Nucleus accumbens (tissue), 56 donors: ENCODE measurements at places on chromosomes 6 and 20.

- no peak for DNase-seq
Measured at GRCh38 chr6:143451531-143451930, 926 bp downstream of the PEX3 start.

DNA sequence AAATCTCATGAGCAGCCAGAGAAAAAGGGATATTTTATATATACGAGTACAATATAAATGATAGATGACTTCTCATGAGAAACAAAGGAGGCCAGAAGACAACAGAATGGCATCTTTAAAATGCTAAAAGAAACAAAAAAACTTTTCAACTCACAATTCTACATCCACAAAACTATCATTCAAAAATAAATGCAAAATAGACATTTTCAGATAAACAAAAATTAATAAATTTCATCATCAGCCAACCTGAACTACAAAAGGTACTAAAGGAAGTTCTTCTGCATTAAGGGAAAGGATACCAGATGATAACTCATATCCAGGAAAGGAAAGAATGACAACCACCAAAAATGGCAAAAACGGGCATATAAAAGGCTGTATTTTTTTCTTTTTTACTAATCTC is 27.9 kb upstream of the ANKRD60 start:
- DNase-seq = no peak

DNA sequence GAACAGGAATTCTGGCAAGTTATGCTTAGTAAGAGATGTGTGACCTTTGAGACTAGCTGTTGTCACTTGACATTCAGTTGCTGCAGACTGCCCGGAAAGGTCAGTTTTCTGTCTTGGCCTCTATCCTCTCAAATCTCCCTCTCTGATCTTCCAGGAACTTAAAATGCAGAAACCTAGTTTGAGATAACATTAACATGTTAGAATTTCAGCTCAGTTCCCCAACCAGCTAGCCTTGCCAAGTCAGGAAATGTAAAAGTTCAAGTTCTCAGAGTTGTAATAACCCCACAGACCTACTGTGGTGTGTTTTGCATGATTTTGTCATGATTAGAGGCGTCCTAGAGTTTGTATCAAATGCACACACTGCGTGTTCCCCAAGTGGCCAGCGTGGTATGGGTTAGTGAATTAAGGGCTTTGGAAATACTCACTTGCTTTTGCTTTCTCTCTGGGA is 46.6 kb downstream of the DUSP22 start:
- DNase-seq = no peak

DNA sequence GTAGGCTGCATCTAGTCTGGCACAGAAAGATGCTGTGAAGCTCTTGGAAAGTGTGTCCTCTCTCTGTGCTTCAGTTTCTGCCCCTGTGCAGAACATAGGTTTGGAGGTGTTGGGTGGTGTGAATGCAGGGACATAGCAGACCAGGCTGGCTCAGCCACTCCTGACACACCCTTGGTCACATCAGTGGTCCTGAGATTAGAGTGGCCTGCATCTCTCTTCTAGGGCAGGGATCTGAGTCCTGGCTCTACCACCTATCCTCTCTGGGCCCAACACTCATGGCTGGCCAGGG is 10.1 kb upstream of the TLDC2 start:
- DNase-seq = no peak

GRCh38 chr6:116335612-116336215 is 35.0 kb upstream of the DSE start:
- DNase-seq = no peak

DNA sequence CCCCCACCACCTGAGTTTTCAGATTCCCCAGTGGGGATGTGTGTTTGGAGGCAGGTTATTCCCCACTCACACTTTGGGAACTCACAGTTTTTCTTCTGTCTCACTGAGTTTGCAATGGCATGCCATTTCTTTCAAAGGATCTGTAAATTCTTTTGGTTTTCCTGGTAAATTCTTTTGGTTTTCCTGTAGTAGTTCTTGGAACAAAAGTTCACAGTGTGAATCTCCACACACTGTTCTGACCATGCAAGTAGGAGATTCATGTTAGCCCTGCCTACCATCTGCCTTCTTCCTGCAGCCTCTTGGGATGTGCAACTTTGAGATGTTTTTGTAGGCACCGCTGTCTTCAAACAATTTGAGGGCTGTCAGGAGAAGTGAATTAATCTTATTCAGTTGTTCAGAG is 165.6 kb upstream of the OGFRL1 start:
- DNase-seq = no peak

- no peak for DNase-seq
Measured at GRCh38 chr6:43972913-43973300, 154.3 kb downstream of the MRPL14 start.

- DNase-seq = no peak
Measured at GRCh38 chr6:75497994-75498393, 4.4 kb upstream of the FILIP1 start.

- no peak for DNase-seq
Measured at GRCh38 chr6:4319981-4320683, 184.8 kb upstream of the ECI2 start.

DNA sequence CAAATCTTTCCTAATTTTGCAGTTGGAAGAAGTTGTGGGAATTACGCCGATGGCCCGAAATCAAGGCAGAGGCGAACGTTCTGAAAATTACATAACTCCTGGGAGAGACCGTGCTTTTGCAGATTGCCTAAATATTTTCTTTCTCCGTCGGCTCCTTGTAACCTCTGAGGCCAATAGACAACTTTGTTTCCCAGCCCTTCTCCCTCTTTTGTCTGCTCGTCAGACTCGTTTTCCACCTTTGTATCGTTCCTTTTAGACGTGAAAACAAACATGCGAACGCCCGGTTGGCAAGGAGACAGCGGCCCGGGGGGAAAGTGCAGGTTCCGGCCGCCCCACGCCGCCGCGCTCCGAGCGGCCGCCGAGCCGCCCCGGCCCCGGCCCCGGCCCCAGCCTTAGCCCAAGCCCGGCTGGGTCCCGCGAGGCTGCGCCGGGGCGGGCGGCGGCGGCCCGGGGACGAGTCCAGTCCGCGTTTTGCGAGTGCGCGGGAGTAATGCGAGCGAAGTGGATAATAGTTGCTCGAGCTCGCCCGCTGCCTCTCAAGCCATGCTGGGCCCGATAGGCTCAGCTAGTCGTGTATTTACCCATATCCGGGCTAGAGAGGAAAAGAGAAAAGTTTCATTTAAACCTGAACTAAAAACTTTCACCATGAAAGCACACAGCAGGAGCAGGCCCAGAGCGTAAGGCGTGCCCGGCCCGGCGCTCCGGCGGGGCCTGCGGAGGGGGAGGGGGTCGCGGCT is at the start of gene ARID1B:
Gene ARID1B (plus strand): TSS at position 539 of the 737 bp plus-strand sequence. CDS start 303 bp downstream, outside the sequence.
- DNase-seq = peak; percentile 41

DNA sequence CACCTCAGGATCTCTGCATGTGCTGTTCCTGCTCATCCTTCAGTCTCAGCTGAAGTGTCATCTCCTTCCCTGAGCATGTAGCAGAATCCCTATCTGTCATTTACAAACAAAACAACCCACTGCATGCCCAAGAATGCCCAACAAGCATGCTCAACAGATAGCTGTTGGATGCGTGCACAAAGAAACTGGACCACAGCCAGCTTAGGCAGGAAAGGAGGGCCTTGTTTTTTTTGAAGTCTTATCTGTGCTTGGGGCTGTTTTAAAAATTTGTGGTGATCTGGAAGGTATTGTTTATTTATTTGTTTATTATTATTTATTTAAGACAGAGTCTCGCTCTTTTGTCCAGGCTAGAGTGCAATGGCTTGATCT is 18.5 kb upstream of the SLC16A10 start:
- no peak for DNase-seq

GRCh38 chr6:53529324-53530036 is 15.4 kb downstream of the GCLC start:
- no peak for DNase-seq

- DNase-seq = no peak
Measured at GRCh38 chr6:166950443-166950821, 5.9 kb downstream of the RNASET2 start.

DNA sequence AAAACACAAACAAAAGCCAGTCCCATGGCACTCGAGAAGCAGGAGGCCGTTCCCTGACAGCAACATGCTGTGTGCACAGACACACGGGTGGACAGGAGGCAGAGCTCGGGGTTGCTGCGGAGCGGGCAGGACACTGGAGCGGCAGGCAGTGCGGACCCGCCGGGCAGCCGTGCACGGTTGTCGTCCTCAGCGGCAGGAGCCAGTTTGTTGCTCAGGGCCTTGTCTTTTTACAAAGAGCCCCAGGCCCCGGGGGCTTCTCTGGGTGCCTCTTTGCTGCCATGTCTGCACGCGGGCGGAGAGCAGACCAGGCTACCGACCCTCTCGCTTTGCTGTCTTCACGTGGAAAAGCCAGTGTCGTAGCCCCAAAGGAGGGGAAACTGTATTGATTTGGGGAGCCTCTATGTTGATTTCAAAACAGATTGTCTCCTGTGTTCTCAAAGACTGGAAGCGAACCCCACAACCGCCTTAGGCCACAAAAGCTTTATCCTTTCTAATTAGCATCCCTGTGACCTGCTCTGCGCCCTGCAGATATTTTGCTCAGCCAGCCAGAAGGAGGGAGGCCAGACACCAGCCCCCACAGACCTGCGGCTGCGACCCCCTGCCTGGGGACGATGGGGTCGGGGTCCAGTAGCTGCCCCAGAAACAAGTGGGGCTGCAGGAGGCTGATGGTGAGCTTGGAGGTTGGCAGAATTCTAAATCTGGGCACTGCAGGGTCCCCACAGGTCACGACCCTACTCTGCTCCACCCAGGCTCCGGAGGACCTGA is 50.2 kb downstream of the ERMARD start:
- no peak for DNase-seq

GRCh38 chr6:18148304-18149025 is 6.4 kb downstream of the TPMT start:
- DNase-seq = no peak

DNA sequence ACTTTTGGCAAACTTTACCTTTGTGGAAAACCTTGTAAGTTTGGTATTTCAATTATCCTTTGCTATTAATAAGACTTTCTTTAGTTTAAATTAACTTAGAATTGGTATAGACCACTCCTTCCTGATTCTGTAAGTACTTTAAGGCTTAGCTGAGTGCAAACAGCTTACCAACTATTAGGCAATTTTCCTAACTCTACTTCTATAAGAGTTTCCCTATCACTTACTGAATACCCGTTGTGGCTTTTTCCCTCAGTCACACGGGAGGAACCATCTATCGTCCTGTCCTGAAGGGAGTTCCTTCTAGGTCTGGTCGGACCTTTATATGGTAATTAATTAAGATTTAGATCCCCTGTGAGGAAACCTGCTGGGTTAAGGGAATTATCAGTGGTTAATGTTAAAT is 9.6 kb downstream of the SLC35A1 start:
- DNase-seq = no peak

DNA sequence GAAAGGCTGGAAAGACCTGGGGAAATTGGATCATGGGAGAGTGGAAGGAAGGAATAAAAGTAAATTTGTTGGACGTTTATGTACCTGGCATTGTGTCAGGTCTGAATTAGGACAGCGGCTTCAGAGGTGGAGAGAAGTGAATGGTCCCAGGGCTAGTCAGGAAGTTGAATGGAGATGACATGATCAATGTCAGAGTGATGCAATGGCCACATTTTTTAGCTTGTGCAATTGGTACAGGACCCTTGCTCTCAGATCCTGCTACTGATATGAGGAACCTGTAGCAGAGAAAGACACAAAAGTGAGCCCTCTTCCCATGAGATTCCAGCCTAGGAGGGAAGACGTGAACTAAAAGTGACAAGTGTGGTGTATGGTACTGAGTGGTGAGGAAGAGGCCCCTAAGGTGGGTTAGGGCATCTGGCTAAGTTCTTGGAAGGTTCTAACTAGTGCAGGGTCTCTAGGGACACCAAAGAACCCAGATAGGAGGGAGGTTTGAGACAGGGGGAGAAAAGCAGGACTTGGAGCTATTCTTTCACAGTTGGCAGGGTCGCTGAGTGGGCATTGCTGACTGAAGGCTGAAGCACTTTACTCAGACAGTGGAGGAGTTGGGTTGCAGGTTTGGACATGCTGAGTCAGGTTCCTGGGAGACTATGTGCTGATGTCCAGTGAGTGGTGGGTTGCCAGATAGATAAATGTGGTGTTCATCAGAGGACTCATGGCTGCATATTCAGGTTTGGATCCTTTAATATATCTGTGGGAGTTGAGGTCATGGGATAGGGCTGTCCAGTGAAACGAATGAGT is 266.1 kb upstream of the RNF24 start:
- no peak for DNase-seq

DNA sequence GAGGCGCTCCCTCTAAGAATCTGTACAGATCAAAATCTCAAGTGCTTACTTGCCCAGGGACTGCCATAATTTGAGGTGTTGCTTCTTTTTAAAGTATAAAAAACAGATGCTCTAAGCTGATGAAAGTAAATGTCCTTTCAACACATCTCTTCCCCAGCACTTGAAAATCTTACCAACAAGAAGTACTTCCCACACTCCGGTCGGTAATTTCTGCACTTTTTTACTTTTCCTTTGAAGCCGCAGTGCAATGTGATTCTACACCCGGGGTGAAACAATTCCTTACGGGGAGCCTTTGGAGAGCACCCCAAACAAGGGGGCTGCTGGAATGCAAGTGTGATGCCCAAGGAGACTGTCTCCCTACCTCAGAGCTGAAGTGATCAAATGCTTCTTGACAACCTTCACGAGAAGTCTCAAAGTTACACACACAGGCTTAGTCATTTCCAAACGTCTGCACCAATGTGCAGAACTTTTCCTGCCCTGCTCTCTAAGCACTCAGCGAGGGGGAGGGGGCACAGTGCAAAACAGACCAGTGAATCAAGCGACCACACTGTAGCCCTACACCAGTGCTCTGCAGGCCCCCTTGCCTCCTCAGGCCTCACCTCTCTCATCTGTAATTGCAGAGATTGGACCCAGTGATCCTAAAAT is 56.7 kb downstream of the ATXN1 start:
- DNase-seq = no peak

DNA sequence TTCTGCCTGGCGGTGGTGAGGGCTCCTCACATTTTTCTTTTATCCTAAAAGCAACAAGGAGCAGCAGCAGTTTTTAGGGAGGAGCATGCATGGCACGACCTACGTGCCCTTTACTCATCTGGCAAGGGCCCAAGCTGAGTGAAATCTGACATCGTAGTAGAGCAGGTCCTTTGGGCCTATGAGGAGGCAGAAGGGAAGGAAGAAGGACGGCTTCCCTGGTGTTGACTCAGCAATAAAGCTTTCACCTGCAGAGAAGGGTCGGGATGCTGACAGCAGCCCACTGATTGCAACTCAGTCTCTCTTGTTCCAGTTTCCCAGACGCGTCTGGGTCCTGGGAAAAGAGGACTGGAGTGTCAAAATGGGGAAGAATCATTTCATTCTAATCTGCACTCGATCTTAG is 409.1 kb upstream of the AGPAT4 start:
- no peak for DNase-seq

DNA sequence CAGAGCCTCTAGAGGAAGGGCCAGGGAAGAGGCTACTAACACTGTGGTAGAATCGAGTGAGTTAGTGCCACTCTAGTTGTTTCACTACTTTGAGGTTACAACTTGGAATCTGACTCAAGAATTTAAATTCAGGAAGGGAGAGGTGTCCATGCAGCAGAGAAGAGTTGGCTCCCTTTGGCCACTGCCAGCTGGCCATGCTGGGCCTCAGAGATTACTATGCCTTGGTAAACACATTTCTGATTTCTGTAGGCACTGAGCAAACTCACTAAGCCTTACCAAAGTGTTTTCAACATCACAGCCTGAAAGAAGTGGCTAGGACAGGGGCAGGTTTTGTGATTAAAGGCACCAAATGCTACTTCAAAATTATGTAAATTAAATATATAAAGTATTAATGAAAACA is 61.9 kb downstream of the ZHX3 start:
- DNase-seq = no peak

GRCh38 chr6:155183095-155183494 is 80.7 kb upstream of the CLDN20 start:
- no peak for DNase-seq
